NCI-H1048 (cell line): ENCODE measurements at places on chromosomes 16 and 17.

- DNase-seq, result no peak
These were observed 53.8 kb upstream of the CACNG5 start for GRCh38 chr17:66781135-66781534.

GRCh38 chr17:65297384-65297783 lies 160.2 kb downstream of the RGS9 start:
- DNase-seq, result no peak

GRCh38 chr17:65455972-65456343 lies 105.5 kb downstream of the AXIN2 start:
- DNase-seq, result no peak

- no peak for DNase-seq
These were observed 39.9 kb upstream of the SDK2 start for GRCh38 chr17:73684183-73684582.

- no peak for DNase-seq
These were observed 534.0 kb downstream of the MAF start for GRCh38 chr16:79066561-79066960.

DNA sequence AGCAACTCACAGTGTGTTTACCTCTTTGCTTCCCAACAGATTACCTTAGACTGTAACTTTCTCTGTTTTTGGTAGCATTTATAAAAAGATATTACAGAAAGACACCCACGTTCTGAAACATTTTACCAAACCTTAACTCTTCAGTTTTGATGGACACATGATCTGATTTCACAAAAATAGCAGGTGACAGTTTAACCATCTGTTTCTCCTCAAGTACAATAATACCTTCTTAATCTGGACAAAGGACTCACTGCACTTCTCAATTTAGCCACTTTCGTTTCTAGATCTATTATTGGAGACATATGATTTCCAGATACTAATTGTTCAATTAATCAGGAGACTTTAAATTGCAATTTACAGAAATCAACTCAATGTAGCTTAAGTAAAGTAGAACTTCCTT lies 703.8 kb upstream of the KIF2B start:
- DNase-seq, result no peak

DNA sequence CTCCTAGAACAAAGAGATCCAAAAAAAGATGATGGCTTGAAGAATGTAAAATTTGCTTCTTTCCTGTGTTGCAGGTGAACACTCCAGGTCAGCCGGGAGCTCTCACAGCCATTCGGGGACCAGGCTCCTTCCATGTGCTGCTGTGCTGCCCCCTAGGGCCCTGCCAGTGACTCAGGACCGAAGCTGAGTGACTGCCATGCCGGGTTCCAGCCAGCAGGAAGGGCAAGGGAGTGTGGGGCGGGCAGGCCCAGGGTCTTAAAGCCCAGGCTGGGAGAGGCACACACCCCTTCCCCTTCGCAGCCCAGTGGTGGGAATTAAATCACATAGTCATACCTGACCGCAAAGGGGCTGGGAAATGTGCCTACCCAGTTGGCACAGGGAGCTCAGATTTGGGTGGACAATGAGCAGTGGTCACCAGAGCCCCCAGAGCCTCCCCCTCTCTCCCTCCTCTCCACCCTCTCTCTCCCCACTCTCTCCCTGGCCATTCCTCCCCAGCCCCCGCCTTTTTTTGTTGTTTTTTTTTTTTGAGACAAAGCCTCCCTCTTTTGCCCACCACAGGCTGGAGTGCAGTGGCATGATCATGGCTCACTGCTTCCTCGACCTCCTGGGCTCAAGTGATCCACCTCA lies 11.5 kb downstream of the EPOP start:
- peak; percentile 64 for DNase-seq

DNA sequence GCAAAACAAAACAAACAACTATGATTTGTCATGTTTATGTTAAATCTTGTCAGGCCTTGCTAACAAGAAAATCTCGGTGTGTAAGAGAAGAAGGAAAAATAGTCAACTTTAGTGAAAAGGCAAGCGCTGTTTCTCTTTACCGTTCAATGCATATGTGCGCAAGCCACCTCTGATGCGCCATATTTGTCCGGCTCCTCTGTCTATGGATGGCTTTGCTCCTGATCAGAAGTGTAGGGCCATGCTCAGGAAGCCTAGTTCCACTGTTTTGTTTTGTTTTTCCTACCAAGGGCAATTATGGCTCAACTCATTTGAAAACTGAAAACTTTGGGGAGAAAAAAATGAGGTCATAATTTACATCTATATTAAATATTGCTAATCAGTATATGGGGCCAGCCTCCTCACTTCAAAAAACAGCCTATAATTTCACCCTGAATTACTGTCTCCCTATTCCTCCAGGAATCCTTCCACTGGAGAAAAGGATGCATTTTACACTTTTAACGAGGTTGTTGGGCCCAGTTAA lies 4.5 kb downstream of the MAF start:
- no peak for DNase-seq

DNA sequence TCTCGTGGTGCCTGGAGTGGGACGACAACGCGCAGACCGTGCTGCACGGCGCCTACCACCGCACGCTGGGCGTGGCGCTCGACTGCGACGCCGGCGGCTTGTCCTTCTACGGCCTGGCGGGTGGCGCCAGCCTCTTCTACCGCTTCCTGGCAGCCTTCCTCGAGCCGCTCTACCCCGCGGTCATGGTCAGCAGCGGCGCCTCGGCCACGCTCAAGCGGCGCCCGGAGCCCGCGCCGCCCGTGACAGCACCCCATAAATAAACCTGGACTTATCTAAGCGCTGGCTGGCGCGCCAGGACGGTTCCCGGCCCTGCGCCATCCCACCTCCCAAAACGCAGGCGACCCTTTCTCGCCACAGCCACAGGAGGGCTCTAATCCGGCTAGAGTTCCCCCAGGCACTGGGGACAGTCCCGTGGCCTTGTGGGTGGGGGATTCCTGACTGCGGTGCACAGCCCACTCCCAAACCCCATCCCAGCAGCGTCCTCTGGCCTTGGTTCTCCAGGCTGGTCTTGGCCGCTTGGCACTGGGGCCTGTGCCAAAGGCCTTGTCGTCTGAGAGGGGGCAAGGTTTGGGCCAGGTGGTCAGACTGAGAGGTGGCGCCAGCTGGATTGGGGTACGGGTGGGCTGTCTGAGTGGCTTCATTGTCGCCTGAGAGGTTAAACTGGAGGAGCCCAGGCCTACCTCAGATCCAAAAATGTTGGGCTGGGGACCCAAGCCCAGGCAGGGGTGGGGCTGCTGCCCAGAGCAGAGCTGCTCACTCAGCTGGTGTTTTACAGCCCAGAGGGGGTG lies 10.1 kb upstream of the SLC16A5 start:
- DNase-seq, result no peak

- DNase-seq, result no peak
These were observed 10.9 kb upstream of the IL34 start for GRCh38 chr16:70635336-70636016.

DNA sequence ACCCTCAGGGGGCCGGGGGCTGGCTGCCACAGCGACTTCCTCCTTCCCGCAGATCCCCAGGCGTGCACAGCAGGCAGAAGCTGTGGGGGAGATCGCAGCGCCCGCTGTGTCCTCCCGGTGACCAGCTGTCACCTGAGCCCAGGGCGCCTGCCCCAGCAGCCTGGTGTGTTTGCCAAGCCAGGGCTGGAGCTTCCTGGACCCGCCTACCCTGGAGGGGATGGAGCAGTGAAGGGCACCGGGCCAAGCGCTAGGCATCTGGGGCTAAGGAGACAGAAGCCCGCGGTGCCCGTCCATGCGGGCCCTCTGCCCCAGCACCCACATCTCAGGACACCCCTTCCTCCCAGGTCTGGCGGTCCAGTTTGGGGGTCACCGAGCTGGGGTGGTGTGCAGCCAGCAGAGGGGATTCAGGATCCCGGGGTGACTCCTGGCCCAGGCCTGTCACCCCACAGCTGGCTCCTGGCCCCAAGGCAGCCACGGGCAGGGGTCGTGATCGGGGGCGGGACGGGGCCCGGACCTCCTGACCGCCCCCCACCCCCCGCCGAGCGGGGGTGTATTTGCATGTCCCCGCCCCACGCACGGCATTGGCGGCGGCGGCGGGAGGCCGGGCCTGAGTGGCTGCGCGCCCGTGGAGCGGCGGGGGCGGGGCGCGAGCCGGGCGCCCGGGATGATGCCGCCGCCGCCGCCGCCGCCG lies at the start of gene RAB26:
Gene RAB26 (plus strand): TSS at position 645 of the 691 bp plus-strand sequence. CDS start 159 bp downstream, outside the sequence.
- no peak for DNase-seq

DNA sequence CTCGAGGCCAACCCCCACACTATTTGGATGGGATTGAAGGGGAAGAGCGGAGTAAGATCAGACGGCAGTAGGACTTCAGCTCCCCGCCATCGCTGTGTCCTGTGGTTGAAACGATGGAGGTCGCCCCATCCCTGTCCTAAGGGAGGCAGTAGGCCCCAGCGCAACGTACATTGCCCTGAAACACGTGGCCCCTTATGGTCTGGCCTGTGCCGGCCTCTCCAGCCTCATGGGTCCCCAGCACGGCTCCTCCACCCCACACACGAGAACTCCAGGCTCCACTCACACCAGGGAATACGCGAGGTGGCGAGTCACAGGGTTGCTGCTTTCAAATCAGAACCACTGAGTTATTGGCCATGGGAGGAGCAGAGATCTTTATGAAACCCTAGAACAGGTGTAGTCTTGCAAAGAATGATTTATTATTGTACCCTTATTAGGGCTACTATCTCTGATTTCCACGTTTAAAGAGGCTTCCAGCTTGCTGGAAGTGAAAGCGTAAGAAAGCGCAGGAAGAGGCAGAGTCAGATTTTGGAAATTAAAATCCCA lies 669 bp upstream of the DCTPP1 start:
- DNase-seq, result no peak

DNA sequence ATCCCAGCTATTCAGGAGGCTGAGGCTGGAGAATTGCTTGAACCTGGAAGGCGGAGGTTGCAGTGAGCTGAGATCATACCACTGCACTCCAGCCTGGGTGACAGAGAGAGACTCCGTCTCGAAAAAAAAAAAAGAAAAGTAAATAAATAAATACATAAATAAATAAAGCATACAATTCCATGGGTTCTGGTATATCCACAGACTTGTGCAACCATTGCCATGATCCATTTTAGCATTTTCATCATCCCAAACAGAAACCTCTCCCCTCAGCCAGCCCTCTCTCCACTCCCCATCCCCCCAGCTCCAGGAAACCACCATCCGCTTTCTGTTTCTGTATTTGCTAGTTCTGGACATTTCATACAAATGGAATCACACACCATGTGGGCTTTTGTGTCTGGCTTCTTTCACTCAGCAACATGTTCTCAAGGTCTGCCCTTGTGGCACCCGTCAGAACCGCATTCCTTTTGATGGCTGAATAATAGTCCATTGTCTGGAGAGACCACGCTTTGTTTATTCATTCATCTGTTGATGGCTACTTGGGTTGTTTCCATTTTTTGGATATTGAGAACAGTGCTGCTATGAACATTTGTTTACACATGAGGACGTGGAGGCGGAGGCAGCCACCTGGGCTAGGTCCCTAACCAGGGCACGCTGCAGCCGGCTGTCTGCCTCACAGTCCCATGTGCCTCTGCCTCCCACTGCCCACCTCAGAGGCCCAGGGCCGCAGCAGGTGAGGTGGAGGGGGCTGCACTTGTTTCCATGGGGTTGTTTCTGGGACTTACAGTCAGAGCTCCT lies 76.2 kb downstream of the NT5M start:
- no peak for DNase-seq

DNA sequence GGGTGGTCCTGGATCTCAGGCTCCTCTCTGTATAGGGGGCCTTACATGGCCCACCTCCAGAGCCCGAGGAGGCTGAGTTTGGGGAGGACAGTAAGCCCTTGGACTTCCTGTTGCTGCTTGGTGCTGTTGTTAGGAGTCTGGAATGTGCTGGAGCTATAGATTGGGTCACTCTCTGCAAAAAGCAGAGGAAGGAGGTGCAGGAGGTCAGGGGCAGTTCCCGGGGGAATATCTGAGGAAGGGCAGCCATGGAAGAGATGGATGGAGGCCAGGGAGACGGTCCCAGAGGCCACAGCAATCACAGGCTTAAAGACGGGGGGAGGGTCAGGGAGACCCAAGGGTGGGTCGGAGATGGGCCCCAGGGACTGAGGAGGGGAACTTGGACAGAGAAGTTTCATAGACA lies 23.0 kb upstream of the CBX4 start:
- no peak for DNase-seq

- DNase-seq, result no peak
These were observed 23.8 kb downstream of the KDM8 start for GRCh38 chr16:27226976-27227705.

GRCh38 chr16:24232936-24233335 lies 23.2 kb upstream of the CACNG3 start:
- DNase-seq, result no peak
